ENCODE measurements at places on chromosomes 6 and 20. TPM values are rescaled to one million over a fixed set of nuclear protein-coding genes. Genes with fewer than 3 reads are reported as not detected.

DNA sequence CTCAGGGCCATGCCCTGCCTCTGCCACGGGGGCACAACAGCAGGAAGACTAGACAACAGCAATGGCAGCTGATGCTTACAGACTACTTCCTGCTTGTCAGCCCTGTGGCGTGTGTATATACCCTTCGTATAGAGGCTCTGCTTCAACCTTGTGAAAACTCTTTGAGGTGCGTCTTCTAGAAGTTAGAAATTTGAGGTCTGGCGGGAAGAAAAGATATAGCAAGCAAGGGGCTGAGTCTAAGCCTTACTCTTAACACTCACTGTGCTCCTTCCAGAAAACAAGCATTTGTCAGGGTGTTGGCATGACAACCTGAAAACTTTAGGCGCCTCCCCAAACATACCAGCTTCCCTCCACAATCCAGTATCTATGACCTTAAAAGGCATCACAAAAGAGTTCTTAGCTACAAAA, 33.3 kb downstream of the JPH2 start:
- H3K36me3 ChIP-seq = peaks cover 35% of the 10 kb centered on the region
- DNase-seq = no peak
- H3K4me1 ChIP-seq = peaks cover 36% of the 10 kb centered on the region
- H3K27ac ChIP-seq = no peak overlapping the region
- H3K27me3 ChIP-seq = no peaks in the 10 kb centered on the region

GRCh38 chr6:112232845-112233256, 21.5 kb downstream of the LAMA4 start:
- H3K36me3 ChIP-seq = peaks cover 8% of the 10 kb centered on the region
- H3K27me3 ChIP-seq = no peaks in the 10 kb centered on the region
- H3K27ac ChIP-seq = peak overlapping the region; percentile 93
- no peak overlapping the region for H3K4me3 ChIP-seq

- peaks cover 80% of the 10 kb centered on the region for H3K36me3 ChIP-seq
- H3K27ac ChIP-seq = no peak overlapping the region
- H3K27me3 ChIP-seq = no peaks in the 10 kb centered on the region
- no peak overlapping the region for H3K4me3 ChIP-seq
Observed at GRCh38 chr20:35510951-35511735, 18.3 kb downstream of the C20orf173 start.

GRCh38 chr6:31729515-31729978, 448 bp upstream of the DDAH2 start:
- no peaks in the 10 kb centered on the region for H3K27me3 ChIP-seq
- H3K36me3 ChIP-seq = peaks cover 77% of the 10 kb centered on the region
- peak; percentile 98 for DNase-seq
- peak overlapping the region; percentile 99 for H3K4me3 ChIP-seq

- no peak for DNase-seq
- peaks cover 3% of the 10 kb centered on the region for H3K4me1 ChIP-seq
- H3K27me3 ChIP-seq = no peaks in the 10 kb centered on the region
- H3K4me3 ChIP-seq = no peak overlapping the region
- H3K27ac ChIP-seq = no peak overlapping the region
- H3K36me3 ChIP-seq = peaks cover 91% of the 10 kb centered on the region
Observed at GRCh38 chr6:160077526-160077925, 44.1 kb upstream of the SLC22A1 start.

GRCh38 chr6:155108070-155108820, 113.1 kb downstream of the TIAM2 start:
- H3K4me1 ChIP-seq = peaks cover 4% of the 10 kb centered on the region
- H3K27me3 ChIP-seq = no peaks in the 10 kb centered on the region
- no peaks in the 10 kb centered on the region for H3K36me3 ChIP-seq

DNA sequence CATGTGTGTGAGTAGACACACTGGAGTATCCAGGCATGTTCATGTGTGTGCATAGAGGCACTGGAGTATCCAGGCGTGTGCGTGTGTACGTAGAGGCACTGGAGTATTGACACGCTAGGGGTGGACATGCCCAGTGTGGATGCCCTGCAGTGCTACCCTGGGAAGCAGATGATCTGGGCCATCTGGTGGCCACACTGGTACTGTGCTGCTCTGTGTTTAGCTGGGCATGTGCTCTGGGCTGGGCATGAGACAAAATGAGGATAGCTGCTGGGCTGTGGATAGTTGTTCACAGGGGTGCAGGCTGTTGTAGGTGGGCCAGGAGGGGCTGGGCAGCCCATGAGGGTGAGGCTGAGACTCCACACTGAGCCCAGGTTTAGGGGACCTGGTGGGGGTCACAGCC, 24.0 kb upstream of the NPBWR2 start:
- no peak overlapping the region for H3K4me3 ChIP-seq
- H3K27me3 ChIP-seq = peaks cover 9% of the 10 kb centered on the region
- H3K4me1 ChIP-seq = no peaks in the 10 kb centered on the region
- no peak overlapping the region for H3K27ac ChIP-seq
- DNase-seq = no peak
- no peaks in the 10 kb centered on the region for H3K36me3 ChIP-seq

DNA sequence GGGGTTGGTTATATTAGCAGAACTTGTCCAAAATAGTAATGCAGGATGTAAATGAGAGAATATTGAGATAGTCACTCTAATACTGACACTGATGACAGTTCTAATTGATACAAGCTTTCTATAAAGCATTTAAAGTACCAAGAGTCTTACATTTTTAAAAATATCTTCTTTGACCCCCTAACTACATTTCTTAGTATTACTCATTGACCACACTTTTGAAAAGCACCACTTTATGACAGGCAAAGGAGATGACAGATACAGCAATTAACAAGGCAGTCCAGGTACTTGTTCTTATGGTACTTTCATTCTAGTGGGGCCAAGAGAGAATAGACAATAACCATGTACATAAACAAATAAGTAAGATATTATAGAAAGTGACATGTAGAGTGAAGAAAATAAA, 139.4 kb upstream of the EYA4 start:
- no peak overlapping the region for H3K27ac ChIP-seq
- H3K36me3 ChIP-seq = no peaks in the 10 kb centered on the region
- no peak for DNase-seq
- H3K27me3 ChIP-seq = no peaks in the 10 kb centered on the region
- no peaks in the 10 kb centered on the region for H3K4me1 ChIP-seq

GRCh38 chr20:11267762-11268335, 594.0 kb upstream of the JAG1 start:
- H3K4me1 ChIP-seq = peaks cover 16% of the 10 kb centered on the region
- no peaks in the 10 kb centered on the region for H3K36me3 ChIP-seq
- H3K27ac ChIP-seq = peak overlapping the region; percentile 43
- no peaks in the 10 kb centered on the region for H3K27me3 ChIP-seq
- DNase-seq = no peak
- H3K4me3 ChIP-seq = no peak overlapping the region

DNA sequence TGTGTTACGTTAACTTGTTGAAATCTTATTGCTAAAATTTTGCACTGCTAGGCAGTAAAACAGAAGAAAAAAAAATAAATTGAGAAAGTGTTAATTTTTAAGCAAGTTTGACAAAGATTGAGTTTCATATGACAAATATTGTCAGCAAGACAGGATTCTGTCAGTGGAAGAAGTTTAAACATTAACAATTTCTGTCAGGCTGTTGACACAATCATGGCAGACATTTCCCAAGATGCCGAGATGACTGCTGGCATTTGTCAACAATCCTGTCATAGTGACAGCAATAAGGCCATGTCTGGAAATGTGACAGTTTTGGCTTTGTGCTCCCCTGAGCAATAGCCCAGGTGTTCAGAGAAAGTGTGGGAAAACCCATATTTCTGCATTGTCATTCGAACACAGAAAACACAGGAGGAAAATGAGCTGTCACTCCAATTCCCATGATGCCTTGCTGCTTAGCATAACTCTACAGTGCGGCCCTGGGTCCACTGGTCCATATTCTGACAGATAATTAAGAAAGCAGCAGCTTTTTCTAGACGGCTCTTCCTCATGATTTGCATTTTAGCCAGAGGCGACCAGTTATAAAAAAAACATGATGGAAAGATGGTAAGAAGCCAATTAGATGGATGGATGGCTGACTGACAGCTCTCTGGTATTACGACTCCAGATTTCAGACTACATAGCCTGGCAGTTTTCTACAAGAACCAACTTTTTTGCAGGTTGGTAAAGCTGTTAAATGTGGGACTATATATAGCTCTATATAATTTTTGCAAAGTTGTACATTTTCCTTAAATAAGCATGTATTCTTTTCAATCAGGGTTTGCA, 43.6 kb upstream of the DEFB112 start:
- H3K27me3 ChIP-seq = no peaks in the 10 kb centered on the region
- H3K4me3 ChIP-seq = no peak overlapping the region
- no peak for DNase-seq
- no peak overlapping the region for H3K27ac ChIP-seq
- no peaks in the 10 kb centered on the region for H3K4me1 ChIP-seq

DNA sequence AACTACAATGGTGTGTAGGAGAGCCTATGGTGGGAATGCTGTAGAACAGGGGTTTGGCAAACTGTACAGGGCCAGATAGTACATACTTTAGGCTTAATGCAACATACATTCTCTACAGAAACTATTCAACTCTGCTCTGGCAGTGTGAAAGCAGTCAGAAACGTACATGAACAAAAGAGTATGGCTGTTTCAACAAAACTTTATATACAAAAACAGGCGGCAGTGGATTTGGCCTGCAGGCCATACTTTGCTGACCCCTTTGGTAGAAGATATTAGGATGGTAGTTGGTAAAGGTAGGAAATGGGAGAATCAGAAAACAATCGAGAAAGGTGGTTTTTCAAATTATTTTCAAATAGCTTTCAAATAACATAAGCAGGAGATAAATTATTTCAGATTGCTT, 24.8 kb downstream of the FUCA2 start:
- H3K27ac ChIP-seq = no peak overlapping the region
- H3K27me3 ChIP-seq = no peaks in the 10 kb centered on the region
- peaks cover 4% of the 10 kb centered on the region for H3K36me3 ChIP-seq

DNA sequence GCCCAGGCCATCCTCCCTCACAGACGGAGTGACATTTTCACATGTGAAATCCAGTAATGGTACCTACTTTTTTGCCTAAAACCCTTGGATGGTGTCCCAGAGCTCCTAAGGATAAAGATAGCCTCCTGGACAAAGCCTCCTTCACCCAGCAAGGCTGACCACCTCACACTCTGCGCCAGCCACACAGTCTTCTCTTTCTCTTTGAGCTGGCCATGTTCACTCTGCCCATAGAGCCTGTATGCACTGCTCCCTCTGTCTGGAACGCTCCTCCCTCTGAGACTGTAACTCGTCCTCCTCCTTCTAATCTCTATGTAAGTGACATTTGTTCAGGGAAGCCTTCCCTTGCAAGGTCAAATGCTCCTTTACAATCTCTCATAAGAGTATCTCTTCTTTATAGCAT, 14.6 kb downstream of the TMEM151B start:
- H3K4me3 ChIP-seq = no peak overlapping the region
- H3K27me3 ChIP-seq = peaks cover 22% of the 10 kb centered on the region
- H3K27ac ChIP-seq = no peak overlapping the region
- DNase-seq = no peak
- no peaks in the 10 kb centered on the region for H3K4me1 ChIP-seq

The LAMA2 gene
- total RNA-seq = 165 TPM

The FOXA2 gene
- not detected for total RNA-seq

The IGF2R gene
- 66.6 TPM for total RNA-seq

The LY6G6C gene
- total RNA-seq = 0.09 TPM

The SLC52A3 gene
- total RNA-seq = 0.22 TPM

The FABP7 gene
- total RNA-seq = 0.66 TPM

All from muscle of leg (tissue), 16 donors.